ENCODE measurements at places on chromosomes 12 and 14.

DNA sequence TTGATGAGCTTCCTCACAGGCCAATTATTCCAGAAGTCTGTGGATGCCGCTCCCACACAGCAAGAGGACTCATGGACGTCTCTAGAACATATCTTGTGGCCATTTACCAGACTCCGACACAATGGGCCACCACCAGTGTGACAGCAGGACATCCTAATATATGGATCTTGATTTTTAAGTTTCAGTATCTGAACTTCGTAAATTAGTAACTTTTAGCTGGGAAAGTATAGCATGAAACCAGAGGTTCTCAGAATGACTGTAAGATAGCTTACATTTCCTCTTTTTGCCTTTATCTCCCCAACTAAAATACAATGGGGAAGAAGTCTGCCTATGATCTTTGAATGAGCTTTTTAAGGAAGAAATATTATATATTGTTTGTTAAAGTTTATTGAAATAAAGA is 87.0 kb downstream of the DNAI7 start:
- DNase-seq: no peak

DNA sequence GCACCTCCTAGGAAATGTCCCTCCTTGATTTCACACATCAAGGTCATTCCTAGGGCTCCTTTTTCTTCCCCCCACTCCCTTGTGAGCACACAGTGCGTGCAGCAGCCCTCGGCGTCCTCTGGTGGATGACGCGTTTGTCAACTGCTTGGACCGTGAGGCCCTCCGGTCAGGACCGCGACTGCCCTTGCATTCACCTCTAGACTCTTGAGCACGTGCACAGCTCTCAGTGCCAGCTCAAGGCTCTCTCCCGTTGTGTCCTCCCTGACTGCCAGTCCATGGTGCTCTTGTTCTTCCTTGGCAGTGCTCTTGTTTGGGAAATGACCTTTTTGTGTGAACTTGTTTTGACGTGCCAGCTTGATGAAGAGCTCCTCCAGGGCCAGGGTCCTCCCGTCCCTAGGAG is 67.9 kb downstream of the TSPAN9 start:
- DNase-seq: no peak

GRCh38 chr12:47894068-47894467 is 10.7 kb downstream of the VDR start:
- no peak for DNase-seq

DNA sequence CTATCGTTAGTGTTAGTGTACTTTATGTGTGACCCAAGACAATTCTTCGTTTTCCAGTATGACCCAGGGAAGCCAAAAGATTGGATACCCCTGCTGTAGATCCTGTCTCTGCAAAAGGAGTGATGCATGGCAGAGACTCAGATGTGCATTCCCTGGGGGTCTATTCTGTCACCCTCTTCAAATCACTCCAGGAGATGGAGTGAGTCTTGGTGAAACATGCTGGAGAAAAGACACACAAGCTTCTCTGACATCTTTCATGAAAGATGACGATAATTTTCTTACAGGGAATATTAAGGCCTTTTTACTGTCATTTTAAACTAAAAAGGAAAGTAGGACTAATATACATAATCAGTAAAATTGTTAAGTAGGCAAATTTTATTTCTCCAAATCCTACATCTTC is 437.9 kb upstream of the SOX5 start:
- DNase-seq: no peak

DNA sequence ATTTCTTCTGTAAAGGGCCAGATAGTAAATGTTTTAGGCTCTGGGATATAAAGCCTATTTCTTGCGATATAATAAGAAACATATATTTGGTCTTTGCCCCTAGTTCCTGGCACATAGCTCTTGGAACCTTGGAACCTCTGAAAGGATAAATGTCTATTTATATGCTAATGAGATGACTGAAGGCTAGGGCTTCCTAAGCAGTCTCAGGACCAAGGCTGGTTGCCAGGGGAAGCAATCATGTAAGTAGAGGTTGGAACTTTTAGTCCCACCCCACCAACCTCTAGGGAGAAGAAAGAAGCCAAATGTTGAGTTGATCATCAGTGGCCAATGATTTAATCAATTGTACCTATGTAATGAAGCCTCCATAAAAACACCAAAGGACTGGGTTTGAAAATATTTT is 26.6 kb upstream of the NFYB start:
- DNase-seq: no peak

DNA sequence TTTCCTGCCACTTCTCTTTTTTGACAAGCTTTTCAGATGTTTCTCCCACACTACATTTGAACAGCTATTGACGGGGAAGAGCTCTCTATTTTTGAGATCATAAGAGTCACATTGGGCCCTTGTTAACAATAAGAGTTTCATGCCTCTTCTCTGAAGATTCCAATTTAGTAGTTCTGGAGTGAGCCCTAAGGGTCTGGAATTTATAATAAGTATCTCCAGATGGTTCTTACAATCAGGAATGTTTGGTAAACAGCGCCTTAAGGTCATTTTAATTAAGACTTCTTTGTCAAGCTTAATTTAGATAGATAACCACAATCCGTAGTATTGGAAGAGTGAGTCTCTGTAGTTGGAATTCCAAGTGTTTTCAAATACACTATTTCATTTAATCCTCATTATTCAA is 60.6 kb upstream of the HECTD1 start:
- DNase-seq: no peak

DNA sequence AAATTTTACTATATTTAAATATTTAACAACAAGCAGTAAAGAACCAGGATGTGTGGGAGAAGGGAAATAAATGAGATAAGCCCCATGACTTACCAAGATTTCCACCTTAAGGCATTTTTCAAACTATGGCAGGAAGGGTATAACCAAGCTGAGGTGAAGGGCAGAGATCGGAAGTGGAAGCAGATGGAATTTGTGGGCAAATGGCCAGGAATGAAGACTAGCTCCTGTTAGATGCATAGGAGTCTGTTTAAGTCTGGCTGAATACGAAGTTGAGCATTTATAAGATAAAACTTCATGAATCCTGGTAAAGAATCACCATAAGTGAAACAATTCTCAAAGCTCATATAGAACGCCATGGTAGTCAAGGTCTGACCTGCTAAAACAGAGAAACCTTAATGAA is 163.5 kb downstream of the DIO2 start:
- DNase-seq: no peak

GRCh38 chr12:116280595-116281290 is 3.2 kb upstream of the MED13L start:
- DNase-seq: no peak

DNA sequence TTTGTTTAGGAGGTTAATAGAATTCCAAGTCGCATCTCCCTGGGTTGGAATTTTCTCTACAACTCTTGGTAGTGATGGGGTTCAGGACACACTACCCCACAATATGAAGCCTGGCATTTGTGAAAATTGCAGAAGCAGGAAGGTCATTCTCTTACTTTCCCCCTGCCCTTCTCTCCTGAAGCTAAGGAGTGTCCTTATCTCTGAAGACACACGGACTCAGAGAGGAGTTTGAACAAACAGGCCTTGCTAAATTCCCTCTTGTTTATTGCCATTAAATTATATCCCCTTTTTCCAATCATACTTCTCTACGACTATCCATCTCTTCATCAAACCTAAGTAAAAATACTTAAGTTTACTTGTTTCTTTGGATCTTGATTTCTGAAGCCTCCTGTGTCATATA is 443.0 kb downstream of the RAD51B start:
- no peak for DNase-seq

DNA sequence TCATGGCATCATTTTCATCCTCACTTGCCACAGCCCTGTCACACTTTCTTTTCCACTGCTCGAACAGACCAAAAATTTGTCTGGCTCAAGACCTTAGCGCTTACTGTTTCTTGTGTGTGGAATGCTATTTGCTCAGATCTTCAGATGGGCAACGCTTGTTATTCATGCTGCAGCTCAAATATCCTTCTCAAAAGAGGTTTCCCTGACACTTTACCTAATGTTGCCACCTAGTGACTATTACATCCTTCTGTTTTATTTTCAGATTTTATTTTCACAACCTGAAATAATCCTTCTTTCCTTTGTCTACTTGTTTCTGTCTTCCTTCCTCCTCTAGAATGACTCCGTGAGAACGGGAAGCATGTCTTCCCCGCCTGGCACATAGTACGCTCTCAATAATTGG is 5.6 kb downstream of the FBXO33 start:
- DNase-seq: no peak

DNA sequence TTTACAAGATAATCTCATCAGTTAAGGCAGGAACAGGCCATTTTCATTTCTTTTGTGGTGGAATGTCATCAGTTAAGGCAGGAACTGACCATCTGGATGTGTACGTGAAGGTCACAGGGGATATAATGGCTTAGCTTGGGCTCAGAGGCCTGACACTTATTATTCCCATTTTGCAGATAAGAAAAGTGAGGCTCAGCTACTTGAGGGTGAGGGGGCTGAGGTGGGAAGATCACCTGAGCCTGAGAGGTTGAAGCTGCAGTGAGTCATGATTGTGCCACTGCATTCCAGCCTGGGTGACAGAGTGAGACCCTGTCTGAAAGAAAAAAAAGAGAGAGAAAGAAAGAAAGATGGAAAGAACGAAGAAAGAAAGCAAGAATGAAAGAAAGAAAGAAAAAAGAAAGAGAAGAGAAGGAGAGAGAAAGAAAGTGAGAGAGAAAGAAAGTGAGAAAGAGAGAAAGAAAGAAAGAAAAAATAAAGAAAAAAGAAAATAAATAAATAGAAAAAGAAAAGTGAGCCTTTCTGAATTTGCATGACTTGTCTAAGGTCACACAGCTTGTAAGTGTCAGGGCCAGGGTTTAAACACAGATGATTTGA is 142.0 kb downstream of the TMEM30B start:
- DNase-seq: no peak

- no peak for DNase-seq
Measured at GRCh38 chr14:55031190-55031589, 4.2 kb downstream of the SOCS4 start.

GRCh38 chr12:62435303-62436163 is 31.1 kb upstream of the MON2 start:
- no peak for DNase-seq

GRCh38 chr14:65184032-65184764 is 81.9 kb upstream of the MAX start:
- no peak for DNase-seq

DNA sequence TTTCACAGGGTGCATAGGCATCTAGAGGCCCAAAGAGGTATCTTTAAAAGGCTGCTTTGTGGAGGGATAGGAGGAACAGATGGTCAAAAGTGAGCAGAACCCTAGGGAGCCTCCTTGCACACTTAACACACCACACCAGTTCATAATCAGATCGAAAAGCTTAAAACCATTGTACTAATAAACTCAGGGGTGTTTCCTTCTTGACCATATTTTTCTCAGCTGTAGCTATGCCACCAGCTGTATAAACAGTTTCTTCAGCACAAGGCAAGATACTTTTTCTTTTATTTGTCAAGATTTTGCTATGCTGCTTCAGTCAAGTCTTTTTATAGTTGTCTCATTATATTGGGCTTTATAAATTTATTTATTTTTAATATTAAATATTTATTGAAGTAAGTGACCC is 88.7 kb downstream of the RIC8B start:
- no peak for DNase-seq

DNA sequence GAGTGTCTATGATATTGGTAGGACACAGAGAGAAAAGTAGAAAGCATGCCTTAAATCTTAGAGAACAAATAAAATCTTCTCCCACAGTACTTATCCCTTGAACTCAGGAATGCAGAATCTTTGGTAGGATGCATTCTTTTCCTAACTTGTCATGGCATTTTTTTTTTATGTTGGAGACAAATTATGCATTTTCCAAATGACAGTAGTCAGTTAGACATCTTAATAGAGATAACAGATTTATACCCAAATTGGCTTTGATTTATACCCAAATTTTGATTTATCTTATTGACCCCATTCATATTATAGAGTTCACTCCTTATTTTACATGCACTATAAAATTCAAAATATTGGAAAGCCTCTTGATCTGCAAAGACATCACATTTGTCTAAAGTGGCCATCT is 132.9 kb downstream of the CNTN1 start:
- no peak for DNase-seq

DNA sequence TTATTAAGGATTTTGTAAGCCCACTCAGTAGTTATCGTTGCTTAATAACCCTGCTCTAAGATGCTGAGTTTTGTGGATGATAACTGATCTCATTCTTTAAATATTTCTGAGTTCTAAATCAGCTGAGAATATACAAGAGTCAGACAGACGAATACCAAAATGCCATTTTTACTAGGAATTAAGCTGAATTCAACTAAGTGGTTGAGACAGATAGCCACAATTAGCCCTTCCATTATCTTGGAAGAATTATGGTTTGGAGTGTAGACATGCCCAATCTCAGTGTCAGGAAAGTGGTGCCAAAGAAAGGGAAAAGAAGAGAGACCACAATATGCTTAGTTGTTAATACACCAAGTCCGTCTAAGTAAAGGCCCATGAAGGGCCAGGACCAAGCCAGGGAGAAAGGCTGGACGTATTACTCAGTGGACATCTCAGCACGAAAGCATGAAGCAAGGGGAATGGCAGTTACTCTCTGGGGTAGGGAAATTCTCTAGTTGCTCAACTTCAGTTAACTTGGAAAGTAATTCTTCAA is 58.6 kb downstream of the KCNA5 start:
- DNase-seq: no peak

DNA sequence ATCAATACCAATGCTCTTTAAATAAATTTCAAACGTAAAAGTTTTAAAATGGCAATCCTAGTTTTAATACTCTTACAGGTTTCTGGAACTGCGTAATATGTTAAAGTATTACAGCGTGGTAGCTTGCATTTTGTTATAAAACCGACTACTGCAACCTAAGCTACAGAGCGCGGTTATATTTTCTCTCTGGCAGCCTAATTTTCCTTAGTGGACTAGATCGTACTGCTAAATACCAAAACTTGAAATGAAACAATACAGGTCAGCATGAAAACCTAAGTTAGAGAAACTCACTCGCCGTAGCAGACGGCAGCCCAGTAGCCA is 1.2 kb downstream of the CCDC92 start:
- DNase-seq: no peak

DNA sequence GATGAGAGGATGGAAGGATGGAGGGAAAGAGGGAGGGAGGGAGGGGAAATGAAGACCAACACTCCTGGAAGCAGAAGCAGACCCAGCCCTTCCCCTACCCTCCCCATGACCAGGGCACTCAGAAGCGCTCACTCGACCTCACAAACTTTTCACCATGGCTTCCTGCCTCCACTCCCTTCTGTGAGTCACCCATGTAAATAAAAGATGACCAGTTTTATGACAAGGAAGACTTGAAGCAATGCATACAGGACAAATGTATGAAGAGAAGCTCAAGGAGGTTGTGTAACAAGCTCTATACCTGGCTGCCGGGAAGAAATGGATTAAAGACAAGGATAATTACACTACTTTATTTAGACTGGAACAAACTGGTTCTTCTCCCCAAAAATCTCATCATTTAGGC is 63.8 kb downstream of the CDC42BPB start:
- DNase-seq: no peak

All from stimulated activated CD4-positive, alpha-beta T cell treated with anti-CD3 and anti-CD28 coated beads, TNF-alpha, amount 100 ng/mL, for 4 hours (primary cell).